ENCODE measurements at places on chromosomes 4 and X.

GRCh38 chrX:118720058-118720707 lies 7.2 kb upstream of the IL13RA1 start:
- DNase-seq = no peak

DNA sequence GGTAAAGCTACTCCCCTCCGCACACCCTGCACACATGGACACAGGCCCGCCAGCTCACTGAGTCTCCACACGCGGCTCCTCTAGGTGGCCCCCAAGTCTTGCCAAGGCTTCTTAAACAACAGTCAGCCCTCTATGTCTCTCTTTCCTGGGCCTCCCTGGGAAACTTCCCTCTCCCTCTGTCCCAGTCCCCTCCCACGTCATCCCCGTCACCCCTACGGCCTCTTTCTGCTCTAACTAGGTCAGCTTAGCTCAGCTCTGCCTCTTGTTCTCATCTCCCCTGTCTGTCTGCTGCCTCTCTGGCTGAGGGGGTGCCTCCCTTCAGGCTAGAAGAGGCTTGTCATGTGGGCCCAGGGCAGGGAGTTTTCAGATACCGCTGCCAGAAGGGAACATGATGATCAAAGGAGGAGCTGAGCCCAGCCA lies 38.8 kb downstream of the SEPTIN6 start:
- peak; percentile 36 for DNase-seq

GRCh38 chr4:76641758-76642157 lies 206.7 kb downstream of the SHROOM3 start:
- no peak for DNase-seq

GRCh38 chr4:47933840-47934239 lies 19.5 kb upstream of the NFXL1 start:
- DNase-seq = peak; percentile 45

GRCh38 chr4:183180621-183181020 lies 81.6 kb downstream of the WWC2 start:
- no peak for DNase-seq

DNA sequence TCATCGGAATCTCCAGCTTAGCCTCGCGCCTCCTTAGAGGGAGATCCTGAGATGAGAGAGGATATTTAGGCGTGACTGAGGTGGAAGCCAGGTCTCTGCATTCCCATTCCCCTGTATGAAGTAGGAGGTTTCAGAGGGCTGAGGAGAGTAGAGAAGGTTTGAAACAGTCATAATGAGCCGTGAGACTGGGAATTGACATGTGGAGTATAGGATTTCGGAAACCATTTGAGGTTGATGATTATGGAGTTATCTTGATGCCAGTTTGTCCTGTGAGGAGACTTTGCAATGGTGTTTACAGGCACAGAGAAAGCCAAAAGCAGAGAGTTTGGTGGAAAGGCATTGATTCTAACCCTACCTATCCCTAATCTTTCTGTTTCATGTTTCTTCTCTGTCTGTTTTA lies 2.0 kb downstream of the CHST7 start:
- no peak for DNase-seq

DNA sequence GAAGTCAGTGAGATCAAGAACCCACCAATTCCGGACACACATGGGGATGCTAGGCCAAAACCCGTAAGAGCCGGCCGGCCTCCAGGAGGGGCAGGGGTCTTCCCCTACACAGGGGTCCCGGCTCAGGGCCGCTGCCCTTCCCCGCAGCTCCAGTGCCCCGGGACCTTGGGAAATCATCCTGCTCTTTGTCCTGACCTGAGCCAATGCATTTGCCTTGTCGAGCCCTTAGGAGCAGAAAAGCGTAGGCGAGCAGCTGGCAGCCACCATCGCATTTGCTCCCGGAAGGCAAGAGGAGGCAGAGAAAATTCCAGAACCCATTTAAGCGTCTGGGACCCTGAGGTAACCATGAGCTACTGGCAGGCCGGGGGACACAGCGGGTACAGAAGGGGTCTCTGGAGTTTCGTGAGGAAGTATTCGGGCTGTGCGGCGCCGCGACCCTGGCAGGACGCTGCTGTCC lies 7.4 kb upstream of the TNIP2 start:
- DNase-seq = no peak

GRCh38 chr4:41181037-41181436 lies 33.3 kb downstream of the APBB2 start:
- DNase-seq = no peak

- DNase-seq = no peak
Observed at GRCh38 chrX:112512509-112512908, 167.2 kb downstream of the LHFPL1 start.

- no peak for DNase-seq
Observed at GRCh38 chrX:136016881-136017280, 31.6 kb downstream of the SLC9A6 start.

GRCh38 chr4:25904748-25905082 lies 9.3 kb upstream of the SMIM20 start:
- DNase-seq = no peak

DNA sequence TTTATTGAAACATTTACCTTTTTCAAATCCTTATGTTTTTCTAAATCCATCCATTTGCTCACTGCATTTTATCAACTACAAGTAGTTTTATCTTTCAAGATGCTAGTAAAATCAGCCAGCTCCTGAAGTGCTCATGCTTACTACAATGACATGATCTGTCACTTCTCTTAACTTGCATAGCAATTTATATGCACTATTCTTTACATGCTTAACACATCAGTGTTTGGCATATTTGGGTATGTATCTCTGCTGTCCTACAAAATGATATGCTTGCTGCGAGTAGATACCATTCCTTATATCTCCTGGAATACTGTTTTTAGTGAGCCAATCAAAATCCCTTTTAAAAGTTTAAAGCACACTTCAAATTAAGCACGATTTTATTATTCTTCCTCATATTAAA lies 2726.8 kb downstream of the PCDH7 start:
- no peak for DNase-seq

DNA sequence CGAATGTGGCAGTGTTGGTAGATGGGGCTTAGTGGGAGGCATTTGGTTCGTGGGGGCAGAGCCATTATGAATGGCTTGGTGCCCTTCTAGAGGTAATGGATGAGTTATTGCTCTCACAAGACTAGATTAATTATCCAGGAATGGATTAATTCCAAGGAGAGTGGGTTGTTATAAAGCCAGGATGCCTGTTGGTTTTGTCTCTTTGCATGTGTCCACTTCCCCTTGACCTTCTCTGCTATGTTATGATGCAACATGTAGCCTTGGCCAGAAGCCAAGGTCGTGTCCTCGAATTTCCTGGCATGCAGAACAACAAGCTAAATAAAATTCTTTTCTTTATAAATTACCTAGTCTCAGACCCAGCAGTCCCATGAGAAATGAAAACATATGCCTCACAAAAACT lies 111.2 kb upstream of the PLS3 start:
- DNase-seq = no peak

DNA sequence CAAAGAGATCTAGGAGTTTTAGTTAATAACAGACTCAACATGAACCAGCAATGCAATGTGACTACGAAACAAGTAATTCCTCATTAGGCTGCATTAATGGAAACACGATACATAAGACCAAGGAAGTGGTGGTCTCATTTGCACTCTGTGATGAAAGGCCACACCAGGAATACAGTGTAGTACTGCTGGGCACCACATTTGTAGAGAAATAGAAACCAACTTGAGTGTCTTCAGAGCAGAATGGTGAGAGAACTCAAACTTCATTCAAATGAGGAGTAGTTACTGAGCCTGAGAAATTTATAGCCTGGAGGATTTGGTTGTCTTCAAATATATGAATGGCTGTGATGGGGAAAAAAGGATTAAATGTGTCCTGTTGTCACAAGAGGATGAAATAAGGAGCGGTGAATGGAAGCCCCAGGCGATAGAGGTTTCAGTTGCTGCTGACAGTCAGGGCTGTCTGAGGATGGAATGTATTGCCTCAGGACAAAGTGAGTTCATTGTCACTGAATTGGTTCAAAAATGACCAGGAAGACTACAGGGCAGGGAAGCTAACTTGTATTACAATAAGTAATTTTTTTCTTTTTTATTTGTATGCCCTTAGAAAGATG lies 50.9 kb downstream of the NFKB1 start:
- DNase-seq = no peak

DNA sequence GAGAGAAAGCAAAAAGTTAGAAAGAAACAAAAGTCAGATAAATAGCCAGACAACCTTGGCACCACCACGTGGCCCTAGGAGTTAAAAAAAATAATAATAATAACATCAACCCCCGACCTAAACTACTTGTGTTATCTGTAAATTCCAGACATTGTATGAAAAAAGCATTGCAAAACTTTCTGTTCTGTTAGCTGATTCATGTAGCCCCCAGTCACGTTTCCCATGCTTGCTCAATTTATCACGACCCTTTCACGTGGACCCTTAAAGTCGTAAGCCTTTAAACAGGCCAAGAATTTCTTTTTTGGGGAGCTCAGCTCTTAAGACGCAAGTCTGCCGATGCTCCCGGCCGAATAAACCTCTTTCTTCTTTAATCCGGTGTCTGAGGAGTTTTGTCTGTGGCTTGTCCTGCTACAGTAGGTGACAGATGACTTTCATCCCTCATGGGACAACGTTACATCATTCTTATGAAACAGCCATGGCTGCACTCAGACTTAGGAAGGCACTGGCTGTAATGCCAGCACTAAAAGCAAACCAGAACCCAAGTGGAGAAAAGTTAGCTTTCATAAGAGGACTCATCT lies 520 bp downstream of the ACOX3 start:
- peak; percentile 45 for DNase-seq

DNA sequence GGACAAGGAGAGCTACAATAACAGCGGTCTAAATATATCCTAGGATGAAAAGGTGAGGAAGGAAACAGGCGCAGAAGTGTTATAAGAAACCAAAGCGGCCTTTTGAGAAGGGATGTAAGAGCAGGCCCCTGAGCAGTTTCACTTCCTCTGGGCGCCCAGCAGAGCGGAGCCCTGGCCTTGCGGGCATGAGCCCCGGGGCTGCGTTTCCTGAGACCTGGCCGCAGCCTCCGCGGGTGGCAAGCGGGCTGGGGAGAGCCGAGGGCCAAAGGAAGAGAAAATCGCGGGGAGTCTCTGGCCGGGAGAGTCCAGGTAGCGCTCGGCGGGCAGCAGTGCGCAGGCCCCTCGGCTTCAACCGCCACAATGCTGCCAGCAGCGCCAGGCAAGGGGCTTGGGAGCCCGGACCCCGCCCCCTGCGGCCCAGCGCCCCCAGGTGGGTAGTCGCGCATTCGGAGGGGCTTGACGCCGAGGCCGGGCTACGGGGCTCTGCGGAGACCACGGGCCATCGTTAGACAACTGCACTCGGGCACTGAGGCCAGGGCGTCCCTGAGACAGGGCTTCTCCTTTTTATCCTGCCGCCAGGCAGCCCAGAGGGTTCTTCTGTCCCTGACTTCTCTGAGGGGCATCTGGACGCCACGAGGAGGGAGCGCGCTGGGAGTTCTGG lies at the start of gene BANK1:
BANK1 (plus strand) TSS at position 210 of the 661 bp plus-strand sequence; CDS start at position 361, 151 bp downstream.
- DNase-seq = peak; percentile 28

DNA sequence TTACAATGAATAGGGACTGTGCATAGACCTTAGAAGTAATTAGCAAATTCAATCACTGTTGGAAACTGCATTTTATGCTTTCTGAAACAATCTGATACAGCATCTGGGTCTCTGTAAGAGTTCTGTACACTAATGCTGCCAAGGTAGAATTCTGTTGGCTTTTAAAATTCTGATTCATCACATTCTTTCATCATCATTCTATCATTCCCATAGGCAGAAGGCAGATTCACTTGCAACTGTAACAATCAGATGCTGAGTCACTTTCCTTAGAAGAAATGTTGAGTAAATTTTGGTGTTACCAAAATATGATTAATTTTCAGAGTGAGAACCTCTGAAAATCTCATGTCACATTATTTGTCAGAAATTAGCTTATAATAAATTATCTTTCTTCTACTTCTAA lies 267.2 kb downstream of the MAPK10 start:
- peak; percentile 63 for DNase-seq

DNA sequence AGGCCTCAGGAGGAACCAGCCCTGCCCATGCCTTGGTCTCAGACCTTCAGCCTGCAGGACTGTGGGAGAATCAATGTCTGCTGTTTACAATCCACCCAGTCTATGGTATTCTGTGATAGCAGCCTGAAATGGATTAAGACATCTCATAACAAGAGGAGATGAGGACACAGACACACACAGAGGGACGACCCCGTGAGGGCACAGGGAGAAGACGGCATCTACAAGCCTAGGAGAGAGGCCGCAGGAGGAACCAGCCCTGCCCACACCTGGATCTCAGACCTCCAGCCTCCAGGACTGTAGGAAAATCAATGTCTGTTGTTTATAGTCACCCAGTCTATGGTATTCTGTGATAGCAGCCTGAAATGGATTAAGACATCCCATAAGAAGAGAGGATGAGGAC lies 3.3 kb downstream of the SLC25A6 start:
- DNase-seq = no peak

GRCh38 chrX:7996414-7996813 lies 69.2 kb upstream of the PNPLA4 start:
- peak; percentile 27 for DNase-seq

GRCh38 chrX:129013574-129013973 lies 509.7 kb downstream of the SMARCA1 start:
- DNase-seq = no peak

DNA sequence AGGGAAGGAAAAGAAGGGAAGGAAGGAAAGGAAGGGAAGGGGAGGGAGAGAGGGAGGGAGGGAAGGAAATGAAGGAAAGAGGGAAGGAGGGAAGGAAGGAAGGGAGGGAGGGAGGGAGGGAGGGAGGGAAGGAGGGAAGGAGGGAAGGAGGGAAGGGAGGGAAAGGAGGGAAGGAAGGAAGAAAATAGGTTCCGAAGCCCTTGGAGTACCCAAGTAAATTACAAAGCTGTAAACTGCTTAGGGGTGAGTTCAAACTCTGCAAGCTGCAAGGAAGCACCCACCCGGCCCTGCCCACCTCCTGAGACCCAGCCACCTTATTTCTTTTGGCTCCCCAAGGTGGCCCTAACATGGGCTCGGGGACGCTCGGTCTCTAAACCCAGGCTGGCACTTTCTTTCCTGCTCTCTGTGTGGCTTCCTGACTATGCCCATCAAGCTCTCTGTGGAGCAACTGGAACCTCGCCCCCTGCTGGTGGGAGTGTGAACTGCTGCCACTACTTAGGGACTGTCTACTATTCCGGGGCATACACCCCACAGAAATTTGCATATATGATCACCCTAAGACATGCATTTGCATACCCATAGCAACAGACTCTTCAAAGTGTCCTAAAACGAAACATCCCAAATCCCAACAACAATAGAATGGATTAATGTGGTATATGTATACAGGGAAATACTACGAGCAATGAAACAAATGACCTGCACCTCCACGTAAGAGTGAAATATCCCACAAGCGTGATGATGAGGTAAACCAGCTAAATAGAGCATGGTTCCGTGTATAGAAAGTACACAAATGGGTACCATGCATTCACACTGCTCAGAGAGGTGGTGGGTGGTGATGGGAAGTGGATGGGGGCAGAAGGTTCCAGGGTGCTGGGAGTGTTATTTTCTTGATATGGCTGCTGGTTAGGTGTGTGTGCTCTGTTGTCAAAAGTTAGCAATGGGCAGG lies 151.7 kb upstream of the TBL1X start:
- DNase-seq = no peak

- no peak for DNase-seq
Observed at GRCh38 chr4:168570466-168570865, 73.6 kb downstream of the PALLD start.

DNA sequence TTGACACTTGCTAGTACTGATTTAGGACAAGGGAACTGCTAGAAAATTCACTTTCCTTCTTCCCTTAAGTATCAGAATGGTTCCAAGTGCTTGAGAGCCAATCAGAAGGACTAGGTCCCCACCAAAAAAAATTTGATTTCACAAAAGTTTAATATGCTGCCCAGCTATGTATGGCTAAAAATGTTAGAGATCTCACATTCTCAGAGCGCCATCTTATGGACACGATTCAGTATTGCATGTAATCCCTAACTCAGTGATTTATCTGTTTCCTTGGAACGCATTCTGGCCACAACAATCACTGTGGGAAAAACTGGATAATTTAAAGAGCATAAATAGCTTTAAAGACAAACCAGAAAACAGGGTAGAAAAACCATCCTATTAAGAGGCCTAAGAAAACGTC lies 255.1 kb upstream of the GPC4 start:
- DNase-seq = peak; percentile 37

All from fibroblast of skin of back (primary cell).